ENCODE measurements at places on chromosomes 6 and 20. TPM values are rescaled to one million over a fixed set of nuclear protein-coding genes. Genes with fewer than 3 reads are reported as not detected.

FAM120B gene
- total RNA-seq: 23.2 TPM

NRN1 gene
- 2.5 TPM for total RNA-seq

ADAM33 gene
- total RNA-seq: not detected

ZC2HC1B gene
- total RNA-seq: not detected

MRAP2 gene
- total RNA-seq: not detected

WFDC2 gene
- 1.2 TPM for total RNA-seq

DOP1A gene
- 12.0 TPM for total RNA-seq

FAXC gene
- not detected for total RNA-seq

MACROD2 gene
- total RNA-seq: not detected

Data from activated T-cell treated with anti-CD3 and anti-CD28 coated beads, Interleukin-2, amount 50 U/mL, for 72 hours (primary cell).